ENCODE measurements at places on chromosomes 12 and 14.

GRCh38 chr12:54364413-54364812 is at the start of gene GPR84:
TSS of gene GPR84 (minus strand) at chr12:54364486. CDS start at chr12:54363851, 635 bp downstream.
- DNase-seq: no peak

- DNase-seq: no peak
Measured at GRCh38 chr12:91538418-91538817, 355.8 kb upstream of the DCN start.

- no peak for DNase-seq
Measured at GRCh38 chr14:99093532-99094517, 178.2 kb downstream of the BCL11B start.

DNA sequence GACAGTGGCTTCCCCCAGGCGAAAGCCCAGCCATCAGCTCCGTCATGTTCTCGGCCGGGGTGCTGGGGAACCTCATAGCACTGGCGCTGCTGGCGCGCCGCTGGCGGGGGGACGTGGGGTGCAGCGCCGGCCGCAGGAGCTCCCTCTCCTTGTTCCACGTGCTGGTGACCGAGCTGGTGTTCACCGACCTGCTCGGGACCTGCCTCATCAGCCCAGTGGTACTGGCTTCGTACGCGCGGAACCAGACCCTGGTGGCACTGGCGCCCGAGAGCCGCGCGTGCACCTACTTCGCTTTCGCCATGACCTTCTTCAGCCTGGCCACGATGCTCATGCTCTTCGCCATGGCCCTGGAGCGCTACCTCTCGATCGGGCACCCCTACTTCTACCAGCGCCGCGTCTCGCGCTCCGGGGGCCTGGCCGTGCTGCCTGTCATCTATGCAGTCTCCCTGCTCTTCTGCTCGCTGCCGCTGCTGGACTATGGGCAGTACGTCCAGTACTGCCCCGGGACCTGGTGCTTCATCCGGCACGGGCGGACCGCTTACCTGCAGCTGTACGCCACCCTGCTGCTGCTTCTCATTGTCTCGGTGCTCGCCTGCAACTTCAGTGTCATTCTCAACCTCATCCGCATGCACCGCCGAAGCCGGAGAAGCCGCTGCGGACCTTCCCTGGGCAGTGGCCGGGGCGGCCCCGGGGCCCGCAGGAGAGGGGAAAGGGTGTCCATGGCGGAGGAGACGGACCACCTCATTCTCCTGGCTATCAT is 663 bp downstream of the PTGER2 start:
- DNase-seq: no peak

- DNase-seq: peak; percentile 95
Measured at GRCh38 chr14:62691647-62692489, 353.4 kb downstream of the KCNH5 start.

DNA sequence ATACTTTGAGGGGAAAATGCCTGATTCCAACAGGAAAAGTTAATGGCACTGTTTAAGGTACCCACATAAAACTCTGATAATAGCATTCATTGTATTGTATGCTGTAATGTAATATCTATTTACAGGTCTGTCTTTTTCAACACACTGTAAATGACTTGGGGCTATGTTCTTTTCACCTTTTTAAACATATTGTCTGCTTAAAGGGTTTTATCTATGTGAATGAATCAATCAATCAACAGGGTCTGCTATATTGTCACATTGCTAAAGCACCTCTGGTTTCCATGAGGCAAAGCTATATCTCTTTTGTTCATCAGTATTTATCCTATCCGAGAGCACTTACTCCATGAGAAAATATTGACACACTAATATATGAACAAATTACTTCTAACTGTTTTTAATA is 288.0 kb downstream of the SLC6A15 start:
- DNase-seq: no peak

DNA sequence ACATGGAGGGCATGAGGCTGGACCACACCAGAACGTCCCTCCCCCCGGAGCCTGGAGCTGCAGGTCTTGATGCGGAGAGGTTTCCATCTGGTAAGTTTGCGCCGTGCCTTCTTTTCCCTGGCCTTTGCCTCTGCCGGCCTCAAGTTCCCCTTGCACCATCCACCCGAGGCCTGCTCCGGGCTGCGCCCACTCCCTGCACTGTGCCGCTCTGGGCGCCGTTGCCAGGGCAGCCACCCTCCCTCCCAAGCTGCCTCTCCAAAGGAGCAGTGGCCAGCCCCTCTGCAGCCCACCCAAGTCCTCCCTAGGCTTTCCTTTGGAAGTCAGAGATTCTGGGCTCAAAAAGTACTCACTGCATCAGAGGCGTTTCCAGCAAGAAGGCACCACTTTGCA is 46.2 kb upstream of the MEG3 start:
- DNase-seq: no peak

GRCh38 chr12:12807970-12808702 is 5.0 kb upstream of the DDX47 start:
- DNase-seq: no peak
